ENCODE measurements at places on chromosomes 5 and 9.
A peak's percentile ranks its signal among the peaks of the same experiment; 100 is the strongest.

DNA sequence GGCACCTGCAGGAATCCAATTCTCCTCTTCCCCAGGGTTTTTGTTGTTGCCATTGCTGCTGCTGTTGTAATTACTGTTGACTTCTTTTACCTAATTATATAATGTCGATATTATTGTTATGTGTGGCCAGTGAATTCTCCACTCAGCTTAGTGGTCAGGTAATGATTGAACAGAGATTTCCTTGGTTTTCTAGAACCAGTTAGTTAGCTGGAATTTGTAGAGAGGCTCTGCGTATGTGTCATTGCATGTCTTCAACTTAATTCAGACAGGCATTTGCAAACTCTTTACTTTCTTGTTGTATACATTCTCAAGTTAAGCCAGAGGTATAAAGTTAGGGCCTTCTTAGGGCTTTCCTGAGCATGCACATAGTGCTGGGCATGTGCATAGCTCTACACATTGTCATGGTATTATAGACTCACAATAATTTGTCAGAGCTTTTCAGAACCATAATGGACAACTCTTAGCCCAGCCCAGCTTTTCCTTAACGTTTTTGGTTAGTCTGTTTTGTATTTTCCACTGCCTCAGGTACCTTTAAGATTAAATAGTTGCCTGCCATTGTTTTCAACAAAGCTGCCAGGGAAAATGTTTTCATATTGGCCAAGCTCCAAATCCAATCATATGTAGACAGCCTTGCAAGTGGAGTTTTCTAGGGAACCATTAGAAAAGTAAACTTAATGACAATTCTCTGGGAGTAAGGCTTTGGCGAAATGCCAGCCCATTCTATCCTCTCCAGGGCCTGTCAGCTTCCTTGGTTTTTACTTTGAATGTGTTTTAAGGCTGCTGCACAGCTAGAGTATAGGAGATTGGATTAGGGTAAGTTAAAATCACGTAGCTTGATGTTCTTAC is 68.1 kb downstream of the UBE2R2 start:
- DNase-seq = no peak

- DNase-seq = no peak
These were observed 15.1 kb downstream of the PRKACG start for GRCh38 chr9:68998812-68999211.

GRCh38 chr5:55172937-55173686 is at the start of gene CDC20B:
CDC20B (minus strand) TSS chr5:55173177; CDS start chr5:55173000, 177 bp downstream.
- peak; percentile 72 for DNase-seq

DNA sequence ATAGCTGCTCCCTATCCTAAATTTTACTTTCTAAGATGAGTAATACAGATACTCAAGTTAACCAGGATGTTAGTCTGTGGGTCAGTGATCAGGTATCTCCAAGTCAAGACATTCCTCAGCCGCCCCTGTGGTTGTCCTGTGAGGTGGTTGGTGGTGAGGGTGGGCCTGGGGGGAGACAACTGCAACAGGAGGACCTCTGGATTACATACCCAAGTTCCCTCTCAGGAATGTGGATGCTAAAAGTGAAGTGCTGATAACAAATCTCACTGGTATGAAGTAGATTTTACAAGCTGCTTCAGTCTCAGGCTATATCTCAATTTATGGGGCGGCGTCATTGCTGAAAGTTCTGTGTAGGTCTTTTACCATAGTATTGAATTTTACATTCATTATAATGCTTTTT is 38.3 kb downstream of the SLC1A3 start:
- DNase-seq = no peak

- DNase-seq = no peak
These were observed 17.4 kb downstream of the RXRA start for GRCh38 chr9:134343637-134344036.

- DNase-seq = no peak
These were observed 631 bp downstream of the B4GALT7 start for GRCh38 chr5:177600508-177601018.

- DNase-seq = no peak
These were observed 4.1 kb downstream of the NACC2 start for GRCh38 chr9:136090768-136091581.

DNA sequence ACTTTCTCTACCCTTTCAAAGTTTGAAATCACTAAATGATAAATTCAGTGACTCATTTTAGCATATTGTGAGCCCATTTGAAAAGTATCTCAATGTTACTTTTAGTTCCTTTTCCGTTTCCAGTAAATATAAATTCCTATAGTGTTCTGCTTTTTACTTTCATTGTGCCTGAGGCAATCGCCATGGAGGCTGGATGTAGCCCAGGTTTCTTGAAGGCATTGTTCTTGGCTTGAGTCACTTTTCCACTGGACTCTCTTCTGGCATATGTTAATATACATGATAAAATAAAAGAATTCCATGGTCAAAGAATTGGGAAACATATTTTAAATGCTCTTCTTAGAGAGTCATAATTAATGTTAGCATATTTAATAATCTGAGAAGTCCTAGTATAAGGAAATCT is 327.0 kb downstream of the IZUMO3 start:
- no peak for DNase-seq

GRCh38 chr5:127088251-127088650 is 14.9 kb upstream of the C5orf63 start:
- DNase-seq = no peak

DNA sequence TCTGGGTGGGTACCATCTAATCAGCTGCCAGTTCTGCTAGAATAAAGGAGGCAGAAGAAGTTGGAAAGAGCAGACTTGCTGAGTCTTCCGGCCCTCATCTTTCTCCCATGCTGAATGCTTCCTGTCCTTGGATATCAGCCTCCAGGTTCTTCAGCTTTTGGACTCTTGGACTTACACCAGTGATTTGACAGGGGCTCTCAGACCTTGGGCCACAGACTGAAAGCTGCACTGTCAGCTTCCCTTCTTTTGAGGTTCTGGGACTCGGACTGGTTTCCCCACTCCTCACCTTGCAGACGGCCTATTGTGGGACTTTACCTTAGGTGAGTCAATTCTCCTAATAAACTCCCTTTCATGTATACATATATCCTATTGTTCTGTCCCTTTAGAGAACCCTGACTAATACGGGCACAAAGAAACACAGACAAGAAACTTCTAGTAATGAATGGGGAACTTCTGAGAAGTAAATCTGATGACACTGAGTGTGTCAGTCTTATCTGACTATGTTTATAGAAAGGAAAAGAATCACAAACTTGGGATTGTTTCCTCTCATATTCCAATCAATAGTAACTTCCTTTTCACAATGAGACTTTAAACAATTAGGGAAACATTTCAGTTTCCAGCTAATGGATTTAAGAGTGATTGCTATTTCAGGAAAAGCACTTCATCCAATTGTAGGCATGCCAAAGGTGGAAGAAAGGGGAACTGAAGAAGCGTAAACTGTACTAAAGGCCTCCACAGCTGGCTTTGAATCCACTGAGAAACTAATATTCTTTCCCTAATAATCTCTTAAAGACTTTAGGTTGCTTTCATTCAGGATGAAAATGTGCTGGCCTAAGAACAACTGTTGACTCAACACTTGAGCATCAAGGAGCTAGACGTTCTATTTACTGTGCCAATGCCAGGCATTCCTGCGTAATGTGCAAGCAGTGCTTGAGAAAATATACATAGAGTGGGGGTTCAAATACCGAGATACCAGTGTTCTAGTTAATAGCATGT is 127.9 kb upstream of the PTGER4 start:
- DNase-seq = no peak

- no peak for DNase-seq
These were observed 3.7 kb downstream of the SLC31A2 start for GRCh38 chr9:113154471-113154870.

GRCh38 chr5:178249191-178249989 is 16.8 kb upstream of the PHYKPL start:
- DNase-seq = peak; percentile 16

GRCh38 chr9:80797831-80798688 is 891.3 kb downstream of the TLE1 start:
- no peak for DNase-seq

DNA sequence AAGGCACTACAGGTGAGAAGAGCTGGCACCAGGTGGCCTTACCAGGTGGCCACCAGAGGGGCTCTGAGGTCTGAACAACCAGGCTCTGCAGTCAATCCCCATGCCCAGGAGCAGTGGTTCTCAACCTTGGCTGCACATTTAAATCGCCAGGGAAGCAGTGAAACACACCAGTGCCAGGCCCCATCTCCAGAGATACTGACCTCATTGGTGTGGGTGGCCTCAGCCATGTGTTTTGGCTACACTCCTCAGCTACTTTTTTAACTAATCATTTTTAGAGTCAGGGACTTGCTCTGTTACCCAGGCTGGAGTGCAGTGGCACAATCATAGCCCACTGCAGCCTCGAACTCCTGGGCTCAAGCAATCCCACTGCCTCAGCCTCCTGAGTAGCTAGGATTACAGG is 56.0 kb downstream of the GABBR2 start:
- DNase-seq = no peak

GRCh38 chr5:143197260-143197656 is 206.2 kb downstream of the NR3C1 start:
- DNase-seq = no peak
